ENCODE measurements at places on chromosomes 6 and 20. TPM values are rescaled to one million over a fixed set of nuclear protein-coding genes. Genes with fewer than 3 reads are reported as not detected.

Gene LHFPL5
- total RNA-seq: 0.98 TPM

Gene ETV7
- not detected for total RNA-seq

Gene HTR1E
- not detected for total RNA-seq

Gene TPD52L1
- total RNA-seq: 3.4 TPM

Gene SIRPD
- not detected for total RNA-seq

Gene CST2
- total RNA-seq: not detected

Gene ANGPT4
- not detected for total RNA-seq

Gene BCAS1
- total RNA-seq: 3.9 TPM

Gene LRRC73
- 5.7 TPM for total RNA-seq

Gene FAM209B
- total RNA-seq: not detected

Gene NKX2-2
- 0.98 TPM for total RNA-seq

Gene CNPY3
- total RNA-seq: 18.2 TPM

Gene FAM50B
- 11.8 TPM for total RNA-seq

Gene FOXQ1
- total RNA-seq: 1.7 TPM

Gene EIF6
- 54.6 TPM for total RNA-seq

Gene MICAL1
- 29.7 TPM for total RNA-seq

Gene SRMS
- total RNA-seq: not detected

Gene HLA-DRB1
- total RNA-seq: 1.7 TPM

Gene TNXB
- 10.1 TPM for total RNA-seq

Gene RAB44
- total RNA-seq: under 0.01 TPM

Gene MYLK2
- 1.2 TPM for total RNA-seq

Gene LATS1
- 36.9 TPM for total RNA-seq

Gene TBC1D32
- 32.2 TPM for total RNA-seq

Gene TFAP2D
- 0.49 TPM for total RNA-seq

Gene KHDC1
- total RNA-seq: 2.7 TPM

Gene RALGAPA2
- total RNA-seq: 48.2 TPM

Gene BMP6
- 3.4 TPM for total RNA-seq

Gene NHLRC1
- 1.2 TPM for total RNA-seq

Gene ZSWIM3
- total RNA-seq: 8.6 TPM

Gene TAF11
- total RNA-seq: 25.1 TPM

Gene LY6G6C
- total RNA-seq: 0.25 TPM

Gene GJA1
- total RNA-seq: 53.6 TPM

Gene KIF25
- total RNA-seq: 0.25 TPM

Gene EFHC1
- total RNA-seq: 25.6 TPM

Gene SAMD3
- 6.1 TPM for total RNA-seq

All from temporal lobe (tissue), 4 donors.